Fibroblast of the aortic adventitia (primary cell): ENCODE measurements at places on chromosomes 1 and 21. TPM values are rescaled to one million over a fixed set of nuclear protein-coding genes. Genes with fewer than 3 reads are reported as not detected.

The S100A7 gene
- total RNA-seq, result not detected in 2 replicates

The C1orf53 gene
- total RNA-seq, result 0.98 and 4.5 TPM in 2 replicates

The CDK11B gene
- total RNA-seq, result 10.5 and 21.6 TPM in 2 replicates

The PRKACB gene
- 18.3 and 30.3 TPM in 2 replicates for total RNA-seq

The FOXD3 gene
- total RNA-seq, result not detected in 2 replicates

The SPTA1 gene
- total RNA-seq, result 1.2 TPM in 1 of 2 replicates, not detected in the other

The SPRR2A gene
- total RNA-seq, result not detected in 2 replicates

The CD2 gene
- 0.65 TPM in 1 of 2 replicates, not detected in the other for total RNA-seq

The CCDC17 gene
- total RNA-seq, result 0.72 and 4.0 TPM in 2 replicates

The SUSD4 gene
- 0.18 and 1.9 TPM in 2 replicates for total RNA-seq

The MMP23B gene
- 13.5 and 35.2 TPM in 2 replicates for total RNA-seq

The CFHR3 gene
- total RNA-seq, result not detected in 2 replicates

The MAGOH gene
- 3.8 and 24.2 TPM in 2 replicates for total RNA-seq

The RAD54L gene
- total RNA-seq, result 0.90 and 9.7 TPM in 2 replicates

The LRRIQ3 gene
- total RNA-seq, result 1.3 and 1.4 TPM in 2 replicates

The RNU1-3 gene
- total RNA-seq, result under 0.01 and 2,882 TPM in 2 replicates

The OR2W3 gene
- total RNA-seq, result not detected in 2 replicates

The DEPDC1 gene
- 1.6 and 36.1 TPM in 2 replicates for total RNA-seq
